ENCODE measurements at places on chromosomes 2 and 18.

- DNase-seq, result no peak
Measured at GRCh38 chr18:73214970-73215369, 347.2 kb upstream of the NETO1 start.

DNA sequence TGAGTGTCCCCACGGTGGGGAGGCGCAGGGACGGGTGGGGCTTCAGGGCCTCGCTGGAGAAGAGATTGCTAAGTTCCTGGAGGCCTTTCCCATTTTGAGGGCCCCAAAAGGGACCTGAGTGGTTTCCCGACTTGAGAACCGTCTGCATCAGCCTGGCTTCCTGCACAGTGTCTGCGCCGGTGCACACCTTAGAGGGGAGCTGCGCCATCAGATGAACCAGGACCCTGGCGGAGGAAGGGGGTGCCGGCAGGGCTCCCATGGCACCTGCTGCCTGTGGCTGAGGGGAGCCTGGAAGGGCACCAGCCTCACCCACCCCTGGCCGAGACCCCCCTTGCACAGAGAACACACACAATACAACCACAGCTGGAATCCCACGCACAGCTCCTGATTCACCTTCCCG lies 465.1 kb upstream of the MYT1L start:
- no peak for DNase-seq

DNA sequence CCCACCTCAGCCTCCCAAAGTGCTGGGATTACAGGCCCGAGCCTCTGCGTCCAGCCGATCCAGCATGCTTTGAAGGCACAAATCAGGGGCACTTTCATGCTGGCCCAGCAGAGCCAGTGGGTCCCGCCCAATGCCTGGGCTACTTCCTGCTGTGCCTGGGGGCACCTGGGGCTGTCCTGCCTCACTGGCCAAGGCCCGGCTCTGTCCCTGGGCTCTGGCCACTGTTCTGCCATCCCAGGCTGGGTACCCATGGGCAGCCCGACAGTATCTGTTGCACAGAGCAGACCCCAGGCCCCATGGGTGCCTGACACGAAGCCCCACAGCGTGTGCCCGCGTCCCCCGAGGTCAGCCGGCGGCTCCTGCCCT lies 6.8 kb upstream of the GAL3ST2 start:
- peak; percentile 23 for DNase-seq

- no peak for DNase-seq
Measured at GRCh38 chr2:197059477-197059876, 133.0 kb upstream of the PGAP1 start.

DNA sequence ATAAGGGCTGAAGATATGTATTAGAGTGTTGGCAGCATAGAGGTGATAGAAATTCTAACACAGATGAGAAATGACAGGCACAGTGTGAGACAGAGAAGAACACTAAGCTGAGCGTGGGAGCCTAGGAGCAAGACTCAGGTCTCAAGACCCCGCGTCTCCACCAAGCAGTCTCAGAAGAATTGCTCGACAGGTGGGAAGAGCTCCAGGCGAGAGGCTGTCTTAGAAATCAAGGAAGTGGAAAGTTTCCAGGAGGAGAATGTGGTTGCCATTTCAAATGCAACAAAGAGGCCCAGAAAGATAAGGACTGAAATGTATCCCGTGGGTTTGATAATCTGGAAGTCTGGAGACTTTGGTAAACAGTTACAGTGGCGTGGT lies 31.5 kb upstream of the CAB39 start:
- no peak for DNase-seq

- DNase-seq, result no peak
Measured at GRCh38 chr2:187187519-187187918, 260.5 kb downstream of the CALCRL start.

DNA sequence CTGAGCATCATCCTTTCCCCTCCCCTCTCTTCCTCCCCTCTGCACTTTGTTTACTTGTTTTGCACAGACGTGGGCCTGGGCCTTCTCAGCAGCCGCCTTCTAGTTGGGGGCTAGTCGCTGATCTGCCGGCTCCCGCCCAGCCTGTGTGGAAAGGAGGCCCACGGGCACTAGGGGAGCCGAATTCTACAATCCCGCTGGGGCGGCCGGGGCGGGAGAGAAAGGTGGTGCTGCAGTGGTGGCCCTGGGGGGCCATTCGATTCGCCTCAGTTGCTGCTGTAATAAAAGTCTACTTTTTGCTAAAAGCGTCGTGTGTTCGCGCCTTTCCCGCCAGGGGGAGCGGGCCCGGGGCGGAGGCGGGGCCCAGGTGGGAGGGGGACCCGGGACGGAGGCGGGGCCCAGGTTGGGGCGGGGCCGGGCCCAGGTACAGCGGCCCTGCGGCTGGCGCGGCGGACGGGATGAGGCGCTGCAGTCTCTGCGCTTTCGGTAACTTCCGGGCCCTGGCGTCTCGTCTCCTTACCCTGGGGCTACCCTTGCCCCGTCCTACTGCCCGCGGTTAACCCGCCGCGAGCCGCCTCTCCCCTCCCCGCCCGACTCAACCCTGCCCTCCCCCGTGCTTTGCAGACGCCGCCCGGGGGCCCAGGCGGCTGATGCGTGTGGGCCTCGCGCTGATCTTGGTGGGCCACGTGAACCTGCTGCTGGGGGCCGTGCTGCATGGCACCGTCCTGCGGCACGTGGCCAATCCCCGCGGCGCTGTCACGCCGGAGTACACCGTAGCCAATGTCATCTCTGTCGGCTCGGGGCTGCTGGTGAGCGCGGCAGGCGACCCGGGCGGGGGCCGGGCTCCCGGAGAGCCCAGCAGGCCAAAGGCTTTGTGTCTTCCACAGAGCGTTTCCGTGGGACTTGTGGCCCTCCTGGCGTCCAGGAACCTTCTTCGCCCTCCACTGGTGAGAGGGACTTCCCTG lies at the start of gene KRTCAP3:
Gene KRTCAP3, plus strand, starts transcription at position 424 of the 962 bp plus-strand sequence. Its CDS starts 32 bp downstream, at position 456.
- no peak for DNase-seq

GRCh38 chr18:69717586-69717985 lies 230.1 kb downstream of the CD226 start:
- no peak for DNase-seq

- DNase-seq, result no peak
Measured at GRCh38 chr2:195252018-195252417, 405.0 kb upstream of the SLC39A10 start.

- no peak for DNase-seq
Measured at GRCh38 chr2:128325611-128326181, 7.0 kb upstream of the HS6ST1 start.

- no peak for DNase-seq
Measured at GRCh38 chr2:67164771-67165522, 232.2 kb upstream of the ETAA1 start.

- DNase-seq, result no peak
Measured at GRCh38 chr2:134351016-134351415, 97.1 kb downstream of the MGAT5 start.

DNA sequence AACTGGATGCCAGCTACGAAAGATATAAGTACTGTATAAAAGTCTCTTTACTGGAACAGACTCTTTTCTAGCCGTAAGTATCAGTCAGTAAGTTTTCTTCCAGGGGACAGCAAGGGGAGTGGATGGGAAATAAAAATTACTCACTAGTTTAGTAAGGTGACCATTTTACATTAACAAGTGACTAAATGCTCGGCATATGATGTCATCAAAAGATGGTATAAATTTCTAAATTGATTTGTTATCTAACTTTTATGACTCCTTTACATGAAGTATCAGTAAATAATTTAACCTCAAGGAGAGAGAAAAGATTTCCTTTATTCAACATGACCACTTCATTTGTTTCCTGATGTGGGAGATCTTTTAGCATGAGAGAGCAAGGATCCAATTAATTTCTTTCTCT lies 859.0 kb upstream of the LRRTM1 start:
- DNase-seq, result no peak

GRCh38 chr2:170932166-170932565 lies 3.1 kb downstream of the GORASP2 start:
- DNase-seq, result no peak

DNA sequence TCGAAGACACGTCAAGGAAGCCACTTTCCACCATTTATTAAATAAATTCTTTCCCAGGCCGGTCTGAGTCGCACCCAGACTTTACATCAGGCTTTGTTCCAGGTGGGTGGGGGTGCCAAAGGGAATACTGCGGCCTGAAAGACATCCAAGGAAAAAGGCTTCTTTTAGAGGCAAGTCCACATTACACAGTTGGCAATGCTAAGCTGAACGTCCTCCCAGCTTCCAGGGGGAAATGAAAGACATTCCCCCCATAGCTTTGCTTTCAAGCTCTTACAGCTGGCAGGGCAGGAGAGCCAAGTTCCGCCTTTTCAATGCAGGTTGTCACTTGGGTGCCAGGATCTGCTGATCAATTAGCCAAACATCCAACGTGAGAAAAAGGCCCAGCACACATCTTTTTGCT lies 36.5 kb upstream of the PTPN4 start:
- DNase-seq, result no peak

DNA sequence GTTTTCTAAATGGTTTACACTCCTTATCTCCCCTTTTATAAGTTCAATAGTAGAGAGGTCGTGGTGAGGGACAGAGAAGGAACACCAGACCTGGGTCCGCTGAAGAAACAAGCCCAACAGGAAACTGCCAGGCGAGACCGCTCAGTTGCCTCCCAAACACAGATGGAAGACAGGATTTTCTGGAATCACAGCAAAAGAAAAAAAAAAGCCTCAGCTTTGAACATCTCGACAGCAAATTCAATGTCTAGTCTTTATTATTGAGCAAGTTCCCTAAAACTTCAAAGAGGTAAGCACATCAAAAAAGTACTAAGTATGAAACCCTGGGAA lies 33.5 kb upstream of the GNAL start:
- DNase-seq, result no peak

- no peak for DNase-seq
Measured at GRCh38 chr18:46345181-46345465, 240.9 kb downstream of the HAUS1 start.

- no peak for DNase-seq
Measured at GRCh38 chr2:220916931-220917330, 655.2 kb downstream of the EPHA4 start.

DNA sequence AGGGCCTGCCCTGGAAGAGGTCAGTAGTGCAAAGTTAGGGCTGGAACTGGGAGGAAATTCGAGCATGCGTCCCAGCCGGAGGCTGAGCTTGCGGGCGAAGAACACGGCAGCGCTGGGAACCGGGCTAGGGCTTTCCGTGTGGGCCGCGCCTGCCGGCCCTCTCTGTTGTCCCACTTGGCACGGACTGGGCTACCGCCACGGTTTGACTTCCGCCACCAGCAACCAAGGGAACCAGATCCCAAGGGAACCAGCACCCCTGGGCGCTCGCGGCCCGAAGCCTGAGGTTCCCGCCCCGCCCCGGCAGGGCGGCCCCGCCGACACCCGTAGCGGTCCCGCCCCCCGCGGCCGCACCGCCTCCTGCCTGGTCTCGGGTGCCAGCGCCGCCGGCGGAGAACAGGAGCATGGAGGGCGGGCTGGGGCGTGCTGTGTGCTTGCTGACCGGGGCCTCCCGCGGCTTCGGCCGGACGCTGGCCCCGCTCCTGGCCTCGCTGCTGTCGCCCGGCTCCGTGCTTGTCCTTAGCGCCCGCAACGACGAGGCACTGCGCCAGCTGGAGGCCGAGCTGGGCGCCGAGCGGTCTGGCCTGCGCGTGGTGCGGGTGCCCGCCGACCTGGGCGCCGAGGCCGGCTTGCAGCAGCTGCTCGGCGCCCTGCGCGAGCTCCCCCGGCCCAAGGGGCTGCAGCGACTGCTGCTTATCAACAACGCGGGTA lies at the start of gene SPR:
Gene SPR, plus strand, starts transcription at position 377 of the 708 bp plus-strand sequence. Its CDS starts 25 bp downstream, at position 402.
- peak; percentile 77 for DNase-seq

DNA sequence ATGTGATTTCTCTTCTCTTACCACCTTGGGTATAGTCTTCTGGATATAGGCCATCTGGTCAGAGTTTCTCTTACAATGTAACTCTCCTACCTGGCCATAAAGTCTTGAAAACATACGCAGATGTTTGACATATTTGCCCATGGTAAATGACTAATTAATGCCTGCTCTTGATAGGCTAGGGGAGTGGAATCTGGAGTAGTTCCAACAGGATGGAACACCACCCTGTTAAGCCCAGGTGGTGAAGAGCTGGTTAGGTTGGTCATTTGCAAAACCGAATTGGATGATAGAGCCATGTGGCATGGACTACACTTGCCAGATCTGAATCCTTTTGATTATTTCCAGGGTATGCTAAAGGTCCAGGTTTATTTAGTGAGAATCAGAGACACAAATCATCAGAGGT lies 36.5 kb downstream of the HADHB start:
- no peak for DNase-seq

DNA sequence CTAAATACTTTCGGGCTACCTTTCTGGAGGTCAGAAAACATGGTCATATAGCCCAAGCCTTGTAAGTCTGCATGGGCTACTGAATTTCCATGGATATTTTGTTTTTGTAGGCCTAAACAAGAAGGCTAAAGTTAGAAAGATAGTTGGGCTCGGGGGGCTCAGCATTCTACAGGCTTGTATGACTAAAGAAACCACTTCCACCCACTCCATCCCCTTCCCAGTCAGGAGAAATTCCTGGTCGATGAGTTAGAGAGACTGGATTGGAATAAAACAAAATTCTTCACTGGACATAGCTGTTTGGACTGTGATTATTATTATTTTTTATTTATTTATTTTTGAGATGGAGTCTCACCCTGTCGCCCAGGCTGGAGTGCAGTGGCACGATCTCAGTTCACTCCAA lies 539.4 kb upstream of the TNP1 start:
- no peak for DNase-seq

DNA sequence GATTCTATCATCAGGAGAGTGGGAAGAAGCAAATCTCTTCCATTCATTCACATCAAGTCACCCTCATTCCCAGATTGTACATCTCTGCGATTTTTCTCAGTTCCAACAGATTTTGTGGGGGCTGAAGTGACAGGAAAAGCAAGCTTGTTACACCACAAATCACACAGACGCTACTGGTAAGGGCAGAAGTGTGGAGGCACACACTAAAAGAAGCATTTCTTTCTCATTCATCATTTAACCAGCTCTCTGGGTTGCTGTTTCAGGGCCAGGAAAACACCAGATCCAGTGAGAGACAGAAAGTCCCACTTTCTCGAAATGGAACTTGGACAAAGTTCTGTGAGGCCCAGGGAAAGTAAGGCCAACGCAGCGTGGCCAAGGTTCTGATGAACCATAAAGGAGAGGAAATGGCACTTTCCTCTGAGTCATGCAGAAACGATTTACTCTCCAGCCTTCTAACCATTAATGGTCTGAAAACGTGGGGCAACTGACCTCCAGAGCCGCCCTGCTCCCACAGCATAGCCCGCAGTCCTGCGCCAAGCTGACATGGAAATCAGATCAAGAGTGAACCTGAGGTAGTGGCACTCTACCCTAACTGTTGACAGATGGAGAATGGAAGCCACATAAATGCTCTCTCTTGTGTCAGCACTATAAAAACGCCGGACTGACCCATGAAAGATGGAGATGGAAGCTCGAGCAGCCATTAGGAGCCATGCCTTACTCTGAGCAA lies 191.0 kb downstream of the C1D start:
- no peak for DNase-seq

GRCh38 chr18:57801325-57801724 lies 1.8 kb downstream of the ATP8B1 start:
- DNase-seq, result no peak
